ENCODE measurements at places on chromosomes 6 and 20.
A peak's percentile ranks its signal among the peaks of the same experiment; 100 is the strongest.

DNA sequence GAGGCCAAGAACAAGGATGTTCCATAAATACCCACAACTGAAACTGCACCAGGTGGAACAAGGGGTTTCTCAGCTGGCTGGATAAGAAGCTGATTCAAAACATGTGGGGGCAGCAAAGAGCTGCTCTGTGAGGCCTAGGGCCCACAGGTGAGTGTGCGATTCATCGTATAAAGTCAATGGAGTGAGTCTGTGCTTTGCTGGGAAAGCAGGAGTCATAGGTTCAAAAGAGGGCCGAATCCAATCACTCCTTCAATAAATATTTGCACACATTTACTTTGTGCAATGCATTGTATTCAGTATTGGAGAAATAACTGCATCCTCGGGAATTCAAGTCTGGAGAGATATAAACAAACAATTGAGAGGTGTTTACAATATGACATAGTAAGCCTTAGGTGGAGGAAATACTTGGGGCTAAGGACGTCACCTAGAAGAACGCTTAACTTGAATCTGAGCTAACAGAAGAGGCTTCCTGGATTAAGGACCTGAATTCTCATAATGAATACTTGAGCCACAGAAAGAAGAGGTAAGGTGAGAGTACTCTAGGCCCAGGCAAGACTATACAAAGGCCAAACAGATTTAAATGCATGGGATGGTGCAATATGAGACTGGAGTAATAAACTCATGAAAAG lies 83.7 kb upstream of the TMEM30A start:
- no peak for DNase-seq

DNA sequence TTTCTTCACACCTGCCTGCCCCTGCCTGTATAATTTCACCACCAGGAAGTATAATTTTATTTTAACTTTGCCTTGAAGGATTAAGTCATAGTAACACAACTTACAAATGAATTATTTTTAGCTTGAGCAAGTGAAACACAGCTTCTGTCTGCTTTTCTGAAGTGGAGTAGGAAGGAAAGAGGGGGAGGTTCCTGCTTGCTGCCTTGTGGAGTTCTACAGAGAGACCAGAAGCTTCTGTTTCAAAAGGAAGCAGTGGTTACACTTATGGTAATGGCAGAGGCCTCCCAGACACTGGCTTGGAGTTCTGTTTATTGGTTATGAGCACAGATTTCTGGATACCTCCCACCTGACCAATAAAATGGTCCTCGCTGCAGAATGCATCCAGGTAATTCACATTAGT lies 159.6 kb downstream of the TMEM200A start:
- no peak for DNase-seq

DNA sequence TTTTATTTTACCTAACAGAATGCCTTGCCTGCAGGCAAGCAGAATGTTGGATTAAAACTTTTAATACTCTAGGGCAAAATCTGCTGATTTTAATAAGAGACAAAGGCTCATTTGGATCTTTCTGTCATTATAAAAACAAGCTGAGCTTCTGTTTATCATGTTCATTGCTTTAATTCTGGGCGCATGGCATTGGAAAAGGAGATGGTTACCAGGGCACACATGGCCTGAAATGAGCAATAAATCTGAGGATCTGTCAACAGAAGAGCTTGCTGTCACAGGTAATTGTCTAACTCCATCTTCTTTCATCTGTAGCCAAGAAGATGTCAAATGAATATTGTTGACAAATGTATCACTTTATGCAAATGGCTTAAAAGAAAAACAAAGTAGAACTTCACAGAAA lies 439.6 kb downstream of the DOK5 start:
- no peak for DNase-seq

- DNase-seq = no peak
Measured at GRCh38 chr6:121223212-121223611, 111.1 kb downstream of the TBC1D32 start.

DNA sequence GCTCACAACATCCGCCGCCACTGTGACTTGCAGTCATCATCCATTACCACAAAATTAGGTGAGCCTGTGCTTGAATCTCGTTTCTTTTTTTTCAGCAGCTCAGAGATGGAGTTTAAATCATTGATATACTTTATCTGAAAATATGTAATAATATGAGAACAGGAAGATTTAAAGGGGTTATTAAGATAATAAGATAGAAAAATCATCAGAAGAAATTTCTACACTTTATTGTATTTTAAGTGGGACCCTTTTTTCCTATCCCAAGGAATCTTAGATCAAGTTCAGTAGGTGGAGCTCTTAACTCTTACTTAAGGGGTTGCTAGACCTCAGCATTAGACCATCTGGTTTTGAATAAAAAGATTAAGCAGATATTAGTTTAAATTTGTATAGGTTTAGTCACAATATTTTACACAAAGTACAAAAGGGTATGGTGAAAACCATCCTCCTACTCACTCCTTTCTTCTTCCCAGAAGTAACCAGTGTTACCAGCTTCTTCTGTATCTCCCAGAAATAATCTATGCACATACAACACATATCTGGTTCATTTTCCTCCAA lies 9.4 kb upstream of the NCOA7 start:
- peak; percentile 36 for DNase-seq

DNA sequence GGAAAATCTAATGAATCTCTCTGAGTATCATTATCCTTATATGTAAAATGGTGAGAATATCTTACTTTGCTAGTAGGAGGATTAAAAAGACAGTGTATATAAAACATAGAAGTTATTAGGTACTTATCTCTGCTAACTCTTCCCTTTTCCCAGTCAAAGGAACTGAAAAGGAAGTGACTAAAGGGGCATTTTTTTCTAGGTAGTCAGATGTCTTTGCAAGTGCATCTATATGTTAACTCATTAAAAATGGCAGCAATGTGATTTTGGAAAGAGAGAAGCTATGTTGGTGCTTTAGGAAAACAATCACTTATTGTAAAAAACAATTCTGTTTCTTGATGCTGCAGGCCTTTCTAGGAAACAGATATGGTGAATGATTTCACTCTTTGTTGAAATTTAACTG lies 180.9 kb downstream of the SAMD5 start:
- no peak for DNase-seq

GRCh38 chr6:32148289-32149091 lies 3.2 kb downstream of the PRRT1 start:
- DNase-seq = peak; percentile 53

All from activated T-helper 9 cell treated with anti-CD3 and anti-CD28 coated beads, Interleukin-2, amount 50 U/mL, for 16 hours (primary cell).